Ammon's horn (tissue), 1 donor: ENCODE measurements at places on chromosomes 2 and 18.

DNA sequence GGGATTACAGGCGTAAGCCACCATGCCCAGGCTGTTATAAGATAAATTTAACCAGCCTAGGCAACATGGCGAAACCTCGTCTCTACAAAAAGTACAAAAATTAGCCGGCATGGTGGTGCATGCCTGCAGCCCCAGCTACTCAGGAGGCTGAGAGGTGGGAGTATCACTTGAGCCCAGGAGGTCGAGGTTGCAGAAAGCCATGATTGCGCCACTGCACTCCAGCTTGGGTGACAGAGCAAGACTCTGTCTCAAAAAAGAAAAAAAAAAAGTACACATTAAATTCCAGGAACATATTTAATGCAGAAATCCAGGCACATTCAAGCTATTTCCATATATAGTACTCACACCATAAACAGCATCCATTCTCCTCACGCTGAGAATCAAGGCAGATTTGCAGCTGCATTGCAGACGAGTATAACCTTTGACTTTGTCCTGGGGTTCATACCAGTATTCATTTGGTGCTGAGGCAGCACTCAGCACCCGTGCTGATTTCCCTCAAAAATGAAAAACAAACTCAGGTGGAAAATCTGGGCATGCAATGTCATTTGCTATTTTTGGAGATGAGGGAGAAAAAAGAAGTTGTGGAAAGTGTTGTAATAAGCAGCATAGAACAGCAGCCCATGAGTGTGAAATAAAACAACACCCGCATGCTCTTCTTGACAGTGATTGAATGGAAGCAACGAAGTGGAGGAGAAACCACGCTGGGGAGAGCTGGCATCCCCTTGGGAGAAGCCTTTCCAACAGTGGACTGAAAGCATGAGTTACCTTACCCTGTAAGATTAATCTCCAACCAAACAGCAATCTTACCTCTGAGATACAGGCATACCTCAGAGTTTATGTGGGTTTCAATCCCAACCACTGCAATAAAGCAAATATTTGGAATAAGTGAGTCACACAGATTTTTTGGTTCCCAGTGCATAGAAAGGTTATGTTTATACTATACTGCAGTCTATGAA lies 46.8 kb upstream of the ANXA4 start:
- DNase-seq, result no peak

GRCh38 chr2:119149611-119150010 lies 8.9 kb downstream of the C1QL2 start:
- peak; percentile 20 for DNase-seq

GRCh38 chr18:56984731-56985130 lies 162.2 kb upstream of the BOD1L2 start:
- no peak for DNase-seq

GRCh38 chr18:52288403-52289004 lies 51.5 kb upstream of the DCC start:
- DNase-seq, result no peak

DNA sequence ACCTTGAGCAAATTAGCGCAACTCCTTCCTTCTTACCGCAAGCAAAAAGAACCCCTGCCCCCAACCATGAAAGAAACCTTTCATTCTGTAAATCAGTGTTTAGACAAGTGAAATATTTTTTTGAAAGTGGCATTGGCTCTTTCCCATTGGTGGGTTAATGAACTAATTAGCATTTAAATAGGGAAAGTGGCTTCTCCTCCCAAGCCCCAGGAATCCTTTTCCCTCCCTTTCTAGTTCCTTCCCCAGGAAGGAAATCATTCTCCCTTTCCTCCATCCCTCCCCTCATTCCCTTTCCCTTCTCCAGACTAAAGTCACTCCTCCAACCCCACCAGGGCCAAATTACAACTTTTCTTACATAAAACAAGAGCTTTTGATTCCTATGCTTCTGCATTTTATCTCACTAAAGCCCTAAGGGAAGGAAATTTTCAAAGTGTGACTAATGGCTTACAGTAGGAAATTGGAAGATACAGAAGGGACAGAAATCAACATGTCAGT lies 22.9 kb upstream of the TYMS start:
- no peak for DNase-seq

GRCh38 chr2:234032279-234032856 lies 18.1 kb upstream of the SPP2 start:
- DNase-seq, result no peak

- no peak for DNase-seq
Measured at GRCh38 chr18:25279556-25279955, 72.4 kb downstream of the ZNF521 start.

- peak; percentile 35 for DNase-seq
Measured at GRCh38 chr2:70084973-70085710, 2.1 kb upstream of the PCBP1 start.

DNA sequence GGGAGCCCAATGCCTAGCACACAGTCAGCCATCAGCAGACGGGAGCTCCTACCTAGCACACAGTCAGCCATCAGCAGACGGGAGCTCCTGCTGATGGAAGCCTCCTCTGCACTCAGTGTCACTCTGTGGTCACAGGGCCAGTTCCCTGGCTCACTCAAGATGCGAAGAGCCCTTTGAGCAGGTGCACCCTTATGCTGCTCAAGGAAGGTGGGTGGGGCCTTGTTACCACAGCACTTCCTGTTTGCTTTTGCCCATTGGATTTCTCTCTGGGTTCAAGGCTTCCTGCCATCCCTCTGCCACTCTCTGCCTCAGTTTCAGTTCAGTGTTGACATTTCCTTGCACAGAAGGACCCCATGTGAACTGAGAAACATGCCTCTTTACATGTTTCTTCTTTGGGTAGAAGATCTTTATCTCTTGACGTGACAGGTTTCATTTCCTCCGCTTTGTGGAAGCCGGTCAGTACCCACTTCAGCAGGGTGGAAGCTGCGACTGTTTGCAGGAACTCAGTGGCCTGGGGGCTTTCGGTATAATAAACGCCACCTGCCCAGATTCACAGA lies 11.6 kb downstream of the TRIB2 start:
- DNase-seq, result no peak

DNA sequence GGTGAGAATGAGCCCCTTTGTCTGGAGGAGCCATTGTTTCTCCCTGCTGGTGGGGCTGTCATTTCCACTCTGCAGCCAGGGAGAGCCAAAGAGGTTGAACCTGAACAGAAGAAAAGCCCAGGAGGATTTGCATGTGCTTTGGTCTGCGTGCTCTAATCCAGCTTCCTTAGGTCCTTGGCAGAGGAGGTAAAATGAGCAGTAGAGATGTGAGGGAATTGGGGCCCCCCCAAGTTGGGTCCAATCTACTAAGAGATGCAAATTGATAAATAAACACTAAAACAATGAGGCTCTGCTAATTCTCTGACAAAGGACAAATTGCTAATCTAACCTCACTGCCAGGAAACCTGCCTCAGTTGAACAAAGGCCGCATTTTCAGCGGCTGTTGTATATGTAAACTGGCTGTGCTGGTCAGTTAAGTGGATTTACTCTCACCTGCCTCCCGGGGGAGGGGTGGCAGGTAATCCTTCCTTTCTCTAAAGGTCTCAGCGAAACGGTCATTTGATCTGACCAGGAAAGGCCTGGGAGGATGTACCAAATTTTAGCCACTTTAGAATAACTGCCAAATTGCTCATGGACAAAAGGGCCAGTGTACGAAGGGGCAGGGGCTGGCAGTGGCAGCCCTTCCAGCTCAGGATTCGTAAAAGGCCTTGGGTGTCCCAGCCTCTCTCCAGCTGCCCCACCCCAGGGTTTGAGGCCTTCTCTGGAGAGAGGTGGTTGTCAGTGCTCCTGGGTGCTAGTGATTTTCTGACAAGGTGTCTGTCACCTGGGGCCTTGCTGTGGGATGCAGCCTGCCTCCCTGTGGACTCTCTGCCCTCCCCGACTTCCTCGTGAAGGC lies 193.6 kb downstream of the MIB1 start:
- DNase-seq, result no peak

DNA sequence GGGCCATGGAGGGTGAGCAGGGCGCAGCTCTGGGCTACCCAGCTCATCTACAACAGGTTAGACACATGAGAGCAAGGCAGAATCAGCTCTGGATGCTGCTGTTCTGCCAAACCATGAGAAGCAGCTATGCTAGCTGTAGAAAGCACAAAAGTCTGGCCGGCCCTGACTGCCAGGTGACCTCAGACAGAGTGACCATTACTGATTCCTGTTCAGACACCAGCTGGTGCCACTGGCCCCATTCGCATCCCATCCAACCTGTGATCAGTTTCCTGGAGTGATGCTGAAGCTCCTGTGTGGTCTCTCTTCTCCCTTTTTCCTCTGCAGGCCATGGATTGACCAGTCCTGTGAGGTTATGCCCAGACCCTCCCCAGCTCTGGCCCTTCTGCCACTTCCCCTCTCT lies 14.3 kb downstream of the RBMS1 start:
- DNase-seq, result no peak

DNA sequence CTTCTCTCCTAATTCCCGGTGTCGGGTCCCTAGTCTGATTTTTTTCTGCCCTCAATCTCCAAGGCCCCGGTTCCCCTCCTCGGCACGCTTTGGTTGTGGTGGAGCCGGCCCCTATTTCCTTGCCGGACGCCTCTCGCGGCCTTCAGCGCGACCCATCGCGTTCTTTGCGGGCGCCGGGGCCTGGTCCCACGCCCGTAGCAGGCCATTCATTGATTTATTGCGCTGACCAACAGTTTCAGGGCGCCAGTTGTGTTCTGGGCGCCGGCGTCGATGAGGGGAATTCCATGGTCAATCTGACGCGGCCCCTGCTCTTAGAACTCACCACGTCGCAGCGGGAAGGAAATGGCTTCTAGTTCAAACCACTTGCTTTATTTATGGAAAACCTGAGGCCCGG lies 396 bp downstream of the CNOT9 start:
- peak; percentile 28 for DNase-seq

GRCh38 chr2:11754700-11755015 lies 8.2 kb downstream of the LPIN1 start:
- DNase-seq, result no peak

DNA sequence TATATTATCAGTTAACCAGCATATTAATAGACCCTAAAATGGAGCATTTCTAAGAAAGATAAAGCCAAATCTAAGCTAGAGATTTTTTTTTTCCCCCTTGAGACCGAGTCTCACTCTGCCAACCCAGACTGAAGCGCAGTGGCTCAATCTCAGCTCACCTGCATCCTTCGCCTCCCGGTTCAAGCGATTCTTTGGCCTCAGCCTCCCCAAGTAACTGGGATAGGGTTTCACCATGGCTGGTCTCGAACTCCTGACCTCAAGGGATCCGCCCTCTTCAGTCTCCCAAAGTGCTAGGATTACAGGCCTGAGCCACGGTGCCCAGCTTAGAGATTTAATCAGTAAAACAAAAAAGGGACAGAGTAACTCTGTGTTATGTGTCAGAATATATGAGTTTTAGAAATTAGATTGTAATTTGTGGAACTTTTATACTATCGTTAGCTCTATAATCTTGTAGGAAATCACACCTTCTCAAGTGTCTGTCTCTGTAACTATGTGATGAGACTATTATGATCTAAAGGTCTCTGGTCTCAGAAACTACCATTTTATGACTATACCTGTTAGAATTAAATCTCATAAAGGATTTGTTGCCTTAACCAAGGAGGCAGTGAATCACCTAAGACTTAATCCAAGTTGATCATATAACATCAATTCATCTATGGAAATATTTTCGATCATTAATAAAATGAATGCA lies 34.0 kb downstream of the YWHAQ start:
- DNase-seq, result no peak

GRCh38 chr2:213046431-213046830 lies 105.0 kb downstream of the IKZF2 start:
- no peak for DNase-seq

DNA sequence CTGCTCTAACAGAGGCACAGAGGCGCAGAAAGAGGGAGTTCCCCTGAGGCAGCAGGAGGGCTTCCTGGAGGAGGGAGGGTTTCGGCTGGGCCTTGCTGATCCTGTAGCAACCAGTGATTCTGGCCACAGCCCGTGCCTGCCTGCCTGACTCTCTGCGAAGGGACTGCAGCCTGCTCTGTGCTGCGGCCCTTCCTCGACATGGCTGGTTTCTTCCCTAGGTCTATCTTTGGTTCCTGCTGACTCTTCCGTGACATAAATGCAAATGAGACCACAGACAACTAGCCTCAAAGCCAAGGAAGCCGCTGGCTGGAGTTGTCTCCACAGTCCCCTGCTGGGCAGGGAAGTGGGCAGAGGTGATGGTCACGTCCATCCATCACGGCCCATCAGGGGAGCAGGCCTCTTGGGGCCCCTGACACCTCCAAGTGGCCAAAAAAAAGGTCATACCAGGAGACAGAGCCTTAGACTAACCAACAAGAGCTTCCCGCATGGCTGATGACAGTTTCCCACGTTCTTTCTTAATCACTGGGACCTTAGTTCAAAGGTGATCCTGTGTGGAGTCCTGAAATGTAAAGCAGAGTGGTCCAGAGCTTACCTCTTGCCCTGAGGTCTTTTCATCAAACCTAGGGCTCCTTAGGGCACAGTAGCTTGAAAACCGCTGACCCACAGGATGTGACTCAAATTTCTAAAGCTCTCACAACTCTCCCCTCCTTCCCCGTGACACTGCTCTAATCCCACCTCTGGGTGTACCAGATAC lies 55.3 kb downstream of the HS1BP3 start:
- peak; percentile 58 for DNase-seq

GRCh38 chr2:107597507-107597906 lies 229.2 kb upstream of the RGPD4 start:
- no peak for DNase-seq

DNA sequence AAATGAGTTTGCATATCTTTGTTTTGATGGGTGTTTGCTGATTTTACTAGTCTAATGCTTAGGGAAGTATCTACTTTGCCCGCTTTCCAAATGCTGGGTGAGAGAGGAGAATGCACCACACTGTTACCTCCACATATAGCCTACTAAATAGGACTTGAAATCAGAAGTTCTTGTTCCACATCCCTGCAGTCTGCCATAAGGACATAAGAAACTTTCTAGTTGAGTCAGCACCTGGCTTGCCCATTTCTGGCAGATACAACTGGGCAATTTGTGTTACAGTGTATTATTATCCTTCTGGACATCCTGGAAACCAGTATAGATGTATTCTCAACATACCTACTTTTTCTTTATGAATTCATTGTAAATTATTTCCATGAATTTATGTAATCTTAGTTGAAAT lies 29.5 kb downstream of the ANXA4 start:
- DNase-seq, result no peak

- no peak for DNase-seq
Measured at GRCh38 chr2:17576802-17577201, 36.3 kb downstream of the VSNL1 start.

- DNase-seq, result no peak
Measured at GRCh38 chr18:62490967-62491695, 31.7 kb upstream of the ZCCHC2 start.

DNA sequence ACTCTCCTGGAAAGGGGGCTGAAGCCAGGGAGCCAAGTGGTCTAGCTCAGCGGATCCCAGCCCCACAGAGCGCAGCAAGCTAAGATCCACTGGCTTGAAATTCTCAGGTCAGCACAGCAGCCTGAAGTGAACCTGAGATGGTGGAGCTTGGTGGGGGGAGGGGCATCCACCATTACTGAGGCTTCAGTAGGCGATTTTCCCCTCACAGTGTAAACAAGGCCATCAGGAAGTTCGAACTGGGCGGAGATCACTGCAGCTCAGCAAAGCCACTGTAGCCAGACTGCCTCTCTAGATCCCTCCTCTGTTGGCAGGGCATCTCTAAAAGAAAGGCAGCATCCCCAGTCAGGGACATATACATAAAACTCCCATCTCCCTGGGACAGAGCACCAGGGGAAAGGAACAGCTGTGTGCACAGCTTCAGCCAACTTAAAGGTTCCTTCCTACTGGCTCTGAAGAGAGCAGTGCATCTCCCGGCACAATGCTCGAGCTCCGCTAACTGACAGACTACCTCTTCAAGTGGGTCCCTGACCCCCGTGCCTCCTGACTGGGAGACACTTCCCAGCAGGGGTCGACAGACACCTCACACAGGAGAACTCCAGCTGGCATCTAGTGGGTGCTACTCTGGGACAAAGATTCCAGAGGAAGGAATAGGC lies 282.3 kb upstream of the EPC2 start:
- no peak for DNase-seq

GRCh38 chr18:33836564-33836963 lies 258.5 kb downstream of the ASXL3 start:
- no peak for DNase-seq
